ENCODE measurements at places on chromosomes 16 and 17.

GRCh38 chr17:61306003-61306402, 93.6 kb upstream of the TBX2 start:
- DNase-seq, result no peak

DNA sequence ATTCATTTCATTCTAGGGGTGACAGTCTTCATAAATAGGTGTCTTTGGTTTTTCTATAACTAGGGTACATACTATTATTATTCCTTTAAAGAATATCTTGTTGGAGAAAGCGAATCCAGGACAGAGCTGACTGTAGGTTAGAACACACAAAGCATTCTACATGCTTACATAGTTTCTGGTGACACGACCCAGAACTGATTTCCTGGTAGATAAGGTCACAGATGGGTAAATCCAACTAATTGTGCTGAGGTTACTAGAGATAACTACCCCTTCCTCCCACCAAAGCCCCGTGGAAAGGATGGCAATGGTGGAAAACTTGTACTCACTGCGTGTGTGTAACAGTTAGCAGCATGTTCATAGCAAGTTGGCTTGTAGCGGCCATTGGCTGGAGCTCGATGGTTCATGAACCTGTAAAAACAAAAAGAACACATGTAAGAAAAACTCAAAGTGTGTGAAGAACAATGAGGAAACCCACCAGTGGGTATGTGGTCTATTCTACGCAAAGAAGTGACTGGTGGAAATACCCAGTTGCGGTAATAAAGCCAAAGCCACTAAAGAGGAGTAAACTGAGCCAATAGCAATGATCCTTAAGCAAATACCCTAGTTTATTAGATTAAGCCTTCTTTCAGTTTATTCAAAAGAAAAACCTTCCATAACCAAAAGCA, 7.7 kb downstream of the MMD start:
- DNase-seq, result no peak

GRCh38 chr16:9055115-9055514, 36.3 kb upstream of the HAPSTR1 start:
- no peak for DNase-seq

DNA sequence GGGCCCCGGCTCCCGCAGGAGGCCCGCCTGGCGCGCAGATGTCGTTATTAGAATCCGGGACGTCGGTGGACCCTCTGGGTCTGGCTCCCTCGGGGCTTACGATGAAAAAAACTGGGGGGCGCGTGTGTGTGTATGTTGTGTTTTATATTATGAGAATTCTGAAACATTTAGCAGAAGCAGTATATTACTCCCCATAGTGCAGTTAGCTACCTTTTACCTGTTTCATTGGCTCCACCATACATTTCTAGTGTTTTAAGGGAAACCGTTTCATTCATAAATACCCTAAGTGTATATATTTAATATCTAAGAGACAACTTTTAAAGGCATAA, 486 bp upstream of the DNAJA2 start:
- no peak for DNase-seq

DNA sequence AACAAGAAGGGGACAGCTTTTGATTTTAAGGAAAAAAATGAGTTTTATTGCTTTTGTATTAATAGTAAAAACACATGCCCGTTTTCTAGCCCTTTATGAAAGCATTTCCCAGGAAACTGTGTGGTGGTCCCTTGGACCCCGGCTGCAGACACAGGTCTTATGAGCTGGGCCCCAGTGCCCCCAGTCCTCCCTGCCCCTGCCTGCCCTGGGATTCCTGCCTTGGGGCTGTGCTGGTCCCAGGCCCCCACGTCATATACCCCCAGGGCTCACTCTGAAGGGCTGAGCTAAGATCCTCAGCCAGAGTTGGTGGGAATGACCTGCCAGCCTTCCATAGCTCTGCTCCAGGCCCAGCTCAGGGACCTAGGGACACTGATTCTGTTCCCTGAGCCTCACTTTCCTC, 30.8 kb downstream of the GINS2 start:
- no peak for DNase-seq
